ENCODE measurements at places on chromosomes 4 and X.

GRCh38 chr4:155974996-155975395 is 21.3 kb upstream of the CTSO start:
- DNase-seq = no peak

DNA sequence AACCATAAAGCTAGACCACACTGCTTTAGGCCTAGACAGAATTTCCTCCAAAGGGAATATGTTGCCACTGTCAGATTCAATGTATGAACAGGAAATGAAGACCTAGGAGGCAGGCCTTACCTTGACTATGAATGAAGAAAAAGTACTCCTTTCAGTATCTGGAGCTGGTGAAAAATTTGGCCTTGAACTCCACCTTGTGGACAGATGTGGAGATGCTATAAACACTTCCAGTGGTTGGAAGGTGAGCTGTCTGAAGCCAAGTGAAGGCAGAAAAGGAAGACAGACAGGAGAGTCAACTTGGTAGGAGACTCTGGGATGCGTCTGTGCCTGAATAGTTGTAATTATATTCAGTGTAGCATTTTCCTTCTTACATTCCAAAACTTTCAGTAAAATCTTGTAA is 17.2 kb downstream of the SPIN3 start:
- DNase-seq = no peak

DNA sequence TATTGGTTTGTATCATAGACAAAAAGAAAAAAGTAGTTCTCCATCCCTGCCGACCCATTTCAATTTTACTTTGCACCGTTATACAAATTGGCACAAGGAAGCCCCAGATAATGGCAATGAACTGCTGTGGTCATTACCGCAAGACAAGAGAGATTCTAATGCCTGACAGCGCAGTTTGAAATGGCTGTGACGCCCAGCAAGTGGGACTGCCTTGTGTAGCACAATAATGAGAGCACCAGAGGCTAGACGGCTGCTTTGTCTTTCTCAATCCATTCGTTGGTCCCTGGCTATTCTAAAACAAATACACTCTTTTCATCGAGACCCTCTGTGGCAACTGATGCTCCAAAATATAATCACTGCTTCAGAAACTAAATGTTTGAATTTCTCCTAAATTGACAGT is 192.4 kb upstream of the NEIL3 start:
- no peak for DNase-seq

- no peak for DNase-seq
Observed at GRCh38 chr4:22348410-22348809, 167.5 kb downstream of the ADGRA3 start.

- no peak for DNase-seq
Observed at GRCh38 chrX:151019856-151020255, 36.7 kb downstream of the HMGB3 start.

Data from NCI-H2081 treated with DMSO at 0.1 percent for 48 hours (cell line).